ENCODE measurements at places on chromosomes 5 and 9.

DNA sequence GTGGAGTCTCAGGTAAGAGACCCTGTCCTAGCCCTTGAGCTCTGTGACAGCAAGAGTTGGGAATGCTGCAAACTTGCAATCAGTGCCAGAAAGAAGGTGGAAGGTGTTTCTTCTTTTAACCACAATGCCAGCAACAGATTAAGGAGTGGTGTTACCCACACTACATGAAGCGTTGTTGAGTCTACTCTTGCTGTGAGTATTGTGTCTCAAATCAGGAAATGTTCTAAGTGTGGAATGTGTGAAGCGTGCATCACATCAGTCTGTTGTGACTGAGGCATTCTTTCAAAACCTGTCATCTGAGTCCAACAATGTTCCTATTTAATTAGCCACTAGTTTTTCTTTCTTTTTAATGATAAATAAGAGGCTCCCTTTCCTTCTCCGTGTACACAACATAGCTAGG lies 2.9 kb upstream of the LURAP1L start:
- DNase-seq, result no peak

GRCh38 chr5:139481580-139482049 lies 943 bp downstream of the STING1 start:
- DNase-seq, result no peak

DNA sequence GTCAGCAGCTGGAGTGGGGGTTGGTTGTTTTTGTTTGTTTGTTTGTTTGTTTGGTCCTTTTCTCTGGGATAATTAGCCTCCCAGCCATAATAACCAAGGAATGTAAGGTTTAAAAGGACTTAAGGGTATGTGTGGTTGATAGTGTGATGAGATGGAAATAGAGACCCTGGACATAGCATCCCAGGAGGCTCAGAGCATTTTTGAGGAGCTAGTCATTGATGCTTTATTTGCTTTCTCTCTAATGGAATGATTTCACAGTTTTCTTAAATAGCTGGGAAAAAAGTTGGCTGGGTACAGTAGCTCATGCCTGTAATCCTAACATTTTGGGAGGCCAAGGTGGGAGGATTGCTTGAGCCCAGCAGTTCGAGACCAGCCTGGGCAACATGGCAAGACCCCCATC lies 45.1 kb downstream of the TTC1 start:
- no peak for DNase-seq

DNA sequence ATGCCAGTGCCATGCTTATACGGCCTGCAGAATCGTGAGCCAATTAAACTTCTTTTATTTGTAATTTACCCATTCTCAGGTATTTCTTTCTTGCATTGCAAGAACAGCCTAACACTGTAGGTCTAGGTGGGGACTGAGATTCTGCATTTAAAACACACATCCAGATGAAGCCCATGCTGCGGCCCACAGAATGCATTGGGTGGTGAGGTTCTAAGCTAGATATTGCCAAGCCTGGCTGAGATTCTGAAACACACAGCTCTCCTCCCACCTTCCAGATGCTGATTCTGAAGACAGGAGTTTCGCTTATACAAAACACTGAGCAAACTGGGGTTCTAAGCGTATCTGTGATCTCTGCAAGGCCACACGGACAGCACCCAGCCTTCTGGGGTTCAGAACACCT lies 75.1 kb downstream of the DAPK1 start:
- no peak for DNase-seq

DNA sequence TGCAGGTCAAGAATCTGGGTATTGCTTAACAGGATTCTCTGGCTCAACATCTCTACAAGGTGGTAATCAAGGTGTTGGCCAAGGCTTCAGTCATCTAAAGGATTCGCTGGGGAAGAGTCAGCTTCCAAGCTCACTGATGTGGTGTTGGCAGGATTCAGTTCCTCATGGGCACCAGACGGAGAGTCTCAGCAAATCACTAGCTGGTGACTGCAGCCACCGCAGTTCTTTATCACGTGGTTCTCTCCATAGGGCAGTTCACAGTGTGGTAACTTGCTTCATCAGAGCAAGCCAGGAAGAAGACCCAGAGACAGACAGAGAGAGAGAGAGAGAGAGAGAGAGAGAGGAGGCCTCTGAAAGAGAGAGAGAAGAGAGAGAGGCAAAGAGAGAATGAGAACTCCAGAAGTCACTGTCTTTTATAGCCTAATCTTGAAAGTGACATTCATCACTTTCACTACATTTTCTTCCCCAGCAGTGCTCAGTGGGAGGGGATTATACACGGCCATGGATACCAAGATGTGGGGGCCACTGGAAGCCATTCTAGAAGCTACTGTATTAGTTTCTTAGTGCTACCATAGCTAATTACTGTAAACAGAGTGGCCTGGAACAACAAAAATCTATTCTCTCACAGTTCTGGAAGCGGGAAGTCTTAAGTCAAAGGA lies 109.2 kb upstream of the SMIM23 start:
- DNase-seq, result no peak

GRCh38 chr9:131263701-131264100 lies 12.6 kb downstream of the FAM78A start:
- no peak for DNase-seq

- DNase-seq, result no peak
These were observed 205.3 kb downstream of the SLCO4C1 start for GRCh38 chr5:102090770-102091169.

DNA sequence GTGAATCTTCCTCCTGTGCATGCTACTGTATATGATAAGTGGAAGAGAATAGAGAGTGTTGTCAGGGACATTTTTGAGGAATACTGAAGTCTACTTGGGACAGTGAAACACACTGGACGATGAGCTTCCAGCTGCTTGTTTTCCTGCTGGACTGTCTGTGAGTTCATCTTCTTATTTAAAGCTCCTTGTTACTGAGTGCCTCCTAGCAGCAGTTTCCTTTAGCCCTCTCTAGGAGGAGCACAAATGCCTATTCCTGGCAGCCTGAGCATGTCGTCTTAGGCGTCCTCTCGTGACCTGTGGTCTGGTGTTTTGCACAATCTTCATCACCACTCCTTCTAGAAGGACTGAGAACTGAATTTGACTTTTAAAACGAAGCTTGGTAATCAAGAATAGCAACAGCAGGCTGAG lies 43.8 kb downstream of the ANKRD33B start:
- DNase-seq, result no peak

DNA sequence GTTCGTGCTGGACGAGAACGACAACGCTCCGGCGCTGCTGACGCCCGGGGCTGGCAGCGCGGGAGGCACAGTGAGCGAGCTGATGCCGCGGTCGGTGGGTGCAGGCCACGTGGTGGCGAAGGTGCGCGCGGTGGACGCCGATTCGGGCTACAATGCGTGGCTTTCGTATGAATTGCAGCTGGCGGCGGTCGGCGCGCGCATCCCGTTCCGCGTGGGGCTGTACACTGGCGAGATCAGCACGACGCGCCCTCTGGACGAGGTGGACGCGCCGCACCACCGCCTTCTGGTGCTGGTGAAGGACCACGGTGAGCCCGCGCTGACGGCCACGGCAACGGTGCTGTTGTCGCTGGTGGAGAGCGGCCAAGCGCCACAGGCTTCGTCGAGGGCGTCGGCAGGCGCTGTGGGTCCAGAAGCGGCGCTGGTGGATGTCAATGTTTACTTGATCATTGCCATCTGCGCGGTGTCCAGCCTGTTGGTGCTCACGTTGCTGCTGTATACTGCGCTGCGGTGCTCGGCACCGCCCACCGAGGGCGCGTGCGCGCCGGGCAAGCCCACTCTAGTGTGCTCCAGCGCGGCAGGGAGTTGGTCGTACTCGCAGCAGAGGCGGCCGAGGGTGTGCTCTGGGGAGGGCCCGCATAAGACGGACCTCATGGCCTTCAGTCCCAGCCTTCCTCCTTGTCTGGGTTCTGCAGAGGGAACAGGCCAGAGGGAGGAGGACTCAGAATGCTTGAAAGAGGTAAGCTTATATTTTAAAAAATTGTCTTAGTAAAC lies 2.2 kb downstream of the PCDHA13 start:
- no peak for DNase-seq

- no peak for DNase-seq
These were observed 18.3 kb upstream of the OSMR start for GRCh38 chr5:38827525-38827924.

DNA sequence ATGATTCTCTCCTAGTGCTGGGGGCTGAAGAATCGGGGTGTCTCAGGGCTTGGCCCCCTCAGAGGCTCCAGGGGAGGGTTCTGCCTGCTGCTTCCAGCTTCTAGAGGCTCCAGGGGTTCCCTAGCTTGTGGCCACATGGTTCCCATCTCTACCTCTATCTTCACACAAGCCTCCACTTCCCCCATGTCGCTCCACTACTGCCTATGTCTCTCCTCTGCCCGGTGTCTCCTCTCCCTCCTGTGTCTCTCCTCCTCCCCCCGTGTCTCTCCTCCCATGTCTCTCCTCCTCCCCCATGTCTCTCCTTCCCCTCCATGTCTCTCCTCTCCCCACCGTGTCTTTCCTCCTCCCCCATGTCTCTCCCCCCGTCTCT lies 12.2 kb upstream of the RNU6ATAC start:
- no peak for DNase-seq

DNA sequence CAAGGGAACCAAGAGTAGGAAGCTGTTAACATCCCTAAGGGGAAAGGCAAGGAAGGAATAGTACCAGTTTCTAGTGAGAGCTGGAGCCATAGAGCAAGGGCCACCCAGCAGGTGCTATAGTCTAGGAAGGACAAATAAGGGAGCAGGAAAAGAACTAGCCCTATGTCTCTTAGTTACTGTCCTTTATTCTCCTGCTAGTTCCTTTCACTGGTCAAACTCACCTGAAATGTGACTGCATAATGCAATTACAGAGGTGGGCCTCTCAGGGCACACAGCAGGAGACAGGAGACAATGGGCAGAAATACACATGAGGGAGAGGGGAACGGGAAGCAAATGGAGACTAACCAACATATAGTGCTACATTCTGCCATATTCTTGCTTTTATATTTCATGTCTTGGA lies 26.7 kb upstream of the FRMPD1 start:
- DNase-seq, result no peak

- no peak for DNase-seq
These were observed 186.0 kb downstream of the GOLPH3 start for GRCh38 chr5:31987985-31988710.

- DNase-seq, result no peak
These were observed 57.5 kb downstream of the ZNF510 start for GRCh38 chr9:96720435-96720834.

DNA sequence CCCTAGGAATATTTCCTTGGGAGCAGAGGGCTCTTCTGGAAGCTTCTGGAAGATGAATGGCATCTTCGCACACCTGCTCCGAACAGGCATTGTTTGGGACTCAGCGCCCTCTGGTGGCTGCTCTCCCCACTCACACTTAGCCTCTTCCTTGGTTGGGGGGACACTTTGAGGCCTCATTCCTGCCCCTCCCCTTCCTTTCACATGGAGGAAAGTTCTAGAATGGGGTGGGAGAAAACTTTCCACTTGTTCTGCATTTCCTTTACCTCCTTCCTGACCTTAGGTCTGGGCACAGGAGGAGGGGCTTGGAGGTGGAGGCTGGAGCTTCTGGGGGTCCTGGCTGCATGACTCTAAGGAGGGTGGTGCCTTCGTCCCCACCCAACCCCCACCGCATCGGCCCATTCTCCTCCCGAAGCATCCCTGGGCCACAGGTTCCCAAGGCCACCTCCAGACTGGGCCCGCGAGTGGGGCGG lies 19.3 kb upstream of the SMIM32 start:
- no peak for DNase-seq

All from cardiac septum (tissue), 1 donor.